ENCODE measurements at places on chromosomes 5 and 9.

DNA sequence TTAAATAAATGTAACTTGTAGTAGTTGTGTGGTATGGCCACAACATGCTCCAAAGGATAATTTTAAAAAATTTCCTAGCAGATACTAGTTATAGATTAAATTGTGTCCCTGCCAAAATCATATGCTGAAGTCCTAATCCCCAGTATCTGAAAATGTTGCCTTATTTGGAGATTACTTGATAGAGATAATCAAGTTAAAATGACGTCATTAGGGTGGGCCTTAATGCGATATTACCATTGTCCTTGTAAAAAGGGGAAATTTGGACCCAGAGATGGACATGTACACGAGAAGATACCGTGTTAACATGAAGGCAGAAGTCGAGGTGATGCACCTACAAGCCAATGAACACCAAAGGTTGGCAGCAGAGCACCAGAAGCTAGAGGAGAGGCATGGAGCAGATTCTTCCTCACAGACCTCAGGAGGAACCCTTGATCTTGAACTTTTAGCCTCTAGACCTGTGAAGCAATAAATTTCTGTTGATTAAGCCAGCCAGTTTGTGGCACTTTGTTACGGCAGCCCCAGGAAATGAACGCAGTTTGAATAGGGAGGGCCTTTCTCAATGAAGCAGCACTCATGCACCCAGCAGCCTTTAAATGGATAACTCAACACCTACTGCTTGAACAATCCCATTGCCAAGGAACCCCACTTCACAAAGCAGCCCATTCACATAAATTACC is 148.9 kb downstream of the ARHGAP26 start:
- DNase-seq: no peak

DNA sequence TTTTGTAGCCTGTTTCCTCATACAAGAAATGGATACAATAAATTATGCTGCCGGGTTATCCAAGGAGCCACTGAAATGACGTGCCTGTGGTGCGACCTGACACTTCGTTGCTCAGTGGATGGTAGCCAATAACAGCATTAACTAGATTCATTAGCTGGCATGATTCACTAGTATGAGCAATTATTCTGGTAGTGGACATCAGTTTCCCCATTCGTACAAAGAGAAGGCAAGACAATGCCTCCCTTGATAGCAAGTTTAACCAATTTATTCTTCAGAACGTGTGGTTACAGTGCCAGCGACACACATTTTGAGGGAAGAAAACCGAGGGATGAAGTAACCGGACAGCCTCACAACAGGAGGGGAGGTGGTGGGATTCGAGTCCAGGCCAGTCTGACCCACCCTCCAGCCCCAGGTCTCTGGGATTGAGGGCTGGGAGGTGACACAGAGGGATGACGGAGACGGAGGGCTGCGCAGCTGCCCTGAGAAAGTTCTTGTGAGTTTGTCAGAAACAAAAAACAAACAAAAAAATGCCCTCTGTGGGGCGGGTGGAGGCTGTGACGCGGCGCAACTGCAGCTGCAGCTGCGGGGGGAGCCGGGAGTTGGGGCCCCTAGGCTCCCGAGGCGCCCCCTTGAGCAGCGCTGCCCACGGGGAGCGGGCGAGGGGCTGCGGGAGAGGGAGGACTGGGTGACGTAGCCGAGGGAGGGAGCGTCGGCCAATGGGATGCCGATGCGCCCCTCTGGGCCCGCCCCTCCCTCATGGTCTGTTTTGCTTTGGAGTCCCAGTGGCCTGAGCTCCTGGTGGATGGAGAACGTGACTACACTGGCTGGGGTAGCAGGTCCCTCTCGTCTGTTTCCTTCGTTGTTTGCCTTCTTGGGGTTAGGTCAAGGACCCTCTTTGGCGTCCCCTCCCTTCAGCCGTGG is 10.9 kb downstream of the LHX2 start:
- DNase-seq: peak; percentile 15

DNA sequence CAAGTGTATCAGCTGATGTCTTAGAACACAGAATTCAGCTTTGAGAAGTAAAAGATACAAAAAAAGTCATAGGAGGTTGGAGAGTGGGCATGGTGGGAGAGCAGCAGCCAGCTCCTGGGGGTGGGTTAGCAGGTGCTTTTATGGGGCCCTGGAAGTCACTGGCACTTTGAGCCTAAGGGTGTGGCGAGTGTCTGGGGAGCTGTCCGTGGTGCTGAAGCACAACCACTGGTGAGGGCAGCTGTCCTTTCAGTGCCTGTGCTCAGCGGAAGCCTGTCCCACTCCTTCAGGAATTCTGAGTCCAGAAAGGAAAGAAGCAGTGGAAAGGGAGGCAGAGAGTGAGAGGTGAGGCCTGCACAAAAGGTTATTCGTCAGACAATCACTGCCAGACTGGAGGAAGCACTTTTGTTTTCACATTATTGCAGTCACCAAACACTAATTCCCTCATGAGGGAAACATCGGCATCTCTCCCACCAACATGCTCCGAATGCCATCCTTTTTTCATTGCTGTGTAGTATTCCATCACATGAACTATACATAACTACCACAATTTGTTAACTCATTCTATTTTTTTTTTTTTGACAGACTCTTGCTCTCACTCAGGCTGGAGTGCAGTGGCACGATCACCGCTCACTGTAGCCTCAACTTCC is 59.4 kb upstream of the RAPGEF1 start:
- peak; percentile 83 for DNase-seq

- no peak for DNase-seq
These were observed 54.3 kb downstream of the NR3C1 start for GRCh38 chr5:143349177-143349576.

GRCh38 chr5:60495644-60496520 is 204.1 kb downstream of the DEPDC1B start:
- no peak for DNase-seq

GRCh38 chr5:92242170-92242569 is 859.1 kb upstream of the ARRDC3 start:
- DNase-seq: no peak

- DNase-seq: no peak
These were observed 102.1 kb upstream of the DMRT1 start for GRCh38 chr9:739362-739761.

- no peak for DNase-seq
These were observed 1.6 kb upstream of the INPP5E start for GRCh38 chr9:136441191-136441680.

- DNase-seq: no peak
These were observed 135.5 kb downstream of the FBN2 start for GRCh38 chr5:128402506-128402905.

DNA sequence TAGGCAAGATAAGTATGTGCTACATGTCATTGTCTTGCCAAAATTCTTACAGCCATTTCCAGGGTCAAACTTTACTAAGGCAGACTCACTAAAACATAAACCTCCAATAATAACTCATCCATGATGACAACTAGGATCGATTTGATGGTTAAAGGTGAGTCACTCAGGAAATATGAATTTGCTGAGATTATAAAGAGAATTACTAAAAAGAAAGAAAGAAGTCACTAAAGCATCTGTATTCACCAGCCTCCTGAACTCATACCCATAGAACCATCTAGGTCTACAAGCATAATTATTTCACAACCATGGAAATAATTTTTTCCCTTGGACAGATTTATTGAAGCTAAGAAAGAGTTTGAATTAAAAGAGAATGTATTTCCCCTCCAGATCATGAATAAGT is 258.6 kb downstream of the TLE1 start:
- no peak for DNase-seq

GRCh38 chr5:59380350-59380951 is 513.1 kb downstream of the PDE4D start:
- DNase-seq: peak; percentile 82

DNA sequence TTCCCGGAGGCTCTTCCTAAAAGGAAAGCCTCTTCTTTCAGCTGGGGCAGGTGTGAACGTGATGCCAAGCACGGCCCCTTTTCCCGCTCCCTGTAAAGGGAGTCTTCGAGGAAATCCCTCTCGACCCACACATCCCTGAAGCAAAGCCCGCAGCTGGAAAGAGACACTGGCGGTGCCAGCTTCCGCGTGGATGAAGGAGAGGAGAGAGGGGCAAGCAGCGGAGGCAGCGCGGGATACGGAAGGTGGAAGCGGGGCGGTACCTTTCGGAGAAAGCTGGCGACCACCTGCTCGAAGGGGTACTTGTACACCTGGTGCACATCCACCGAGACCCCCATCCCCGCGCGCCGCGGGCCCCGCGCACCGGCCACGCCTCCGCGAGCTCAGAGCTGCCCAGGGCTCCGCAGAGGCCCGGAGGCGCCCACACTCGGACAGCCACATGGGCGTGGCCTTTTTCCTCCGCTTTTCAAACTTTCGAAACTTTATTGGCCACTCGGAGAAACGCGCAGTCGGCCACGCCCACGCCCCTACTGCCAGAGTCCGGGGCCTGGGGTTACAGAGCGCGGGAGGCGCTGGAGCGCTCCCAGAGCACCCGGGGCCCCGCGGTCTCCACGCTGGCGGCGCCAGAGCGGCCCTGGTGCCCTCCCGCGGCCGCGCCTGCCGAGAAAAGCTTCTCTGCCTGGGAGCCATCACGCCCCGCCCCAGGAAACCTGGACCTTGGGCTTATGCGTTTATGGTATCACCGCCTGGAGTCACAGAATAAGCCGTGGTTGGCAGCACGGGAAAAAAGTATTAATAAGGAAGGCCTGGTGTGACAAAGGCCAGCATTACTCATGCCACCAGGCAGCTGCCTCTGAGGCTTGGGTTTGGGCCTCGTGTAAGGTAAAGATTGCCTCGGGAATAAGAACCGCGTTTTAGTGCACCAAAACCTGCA is at the start of gene PRELID2:
Gene PRELID2 (minus strand): TSS at position 426 of the 931 bp plus-strand sequence. CDS start 91 bp downstream, at position 335.
- peak; percentile 95 for DNase-seq

GRCh38 chr9:111831371-111832108 is 36.8 kb upstream of the SHOC1 start:
- DNase-seq: no peak

GRCh38 chr5:146059460-146060220 is 45.7 kb downstream of the PLAC8L1 start:
- peak; percentile 52 for DNase-seq
